ENCODE measurements at places on chromosomes 7 and 10.

- no peak for DNase-seq
Measured at GRCh38 chr10:123229927-123230630, 75.9 kb downstream of the BUB3 start.

- DNase-seq: no peak
Measured at GRCh38 chr7:42087616-42088015, 149.4 kb downstream of the GLI3 start.

DNA sequence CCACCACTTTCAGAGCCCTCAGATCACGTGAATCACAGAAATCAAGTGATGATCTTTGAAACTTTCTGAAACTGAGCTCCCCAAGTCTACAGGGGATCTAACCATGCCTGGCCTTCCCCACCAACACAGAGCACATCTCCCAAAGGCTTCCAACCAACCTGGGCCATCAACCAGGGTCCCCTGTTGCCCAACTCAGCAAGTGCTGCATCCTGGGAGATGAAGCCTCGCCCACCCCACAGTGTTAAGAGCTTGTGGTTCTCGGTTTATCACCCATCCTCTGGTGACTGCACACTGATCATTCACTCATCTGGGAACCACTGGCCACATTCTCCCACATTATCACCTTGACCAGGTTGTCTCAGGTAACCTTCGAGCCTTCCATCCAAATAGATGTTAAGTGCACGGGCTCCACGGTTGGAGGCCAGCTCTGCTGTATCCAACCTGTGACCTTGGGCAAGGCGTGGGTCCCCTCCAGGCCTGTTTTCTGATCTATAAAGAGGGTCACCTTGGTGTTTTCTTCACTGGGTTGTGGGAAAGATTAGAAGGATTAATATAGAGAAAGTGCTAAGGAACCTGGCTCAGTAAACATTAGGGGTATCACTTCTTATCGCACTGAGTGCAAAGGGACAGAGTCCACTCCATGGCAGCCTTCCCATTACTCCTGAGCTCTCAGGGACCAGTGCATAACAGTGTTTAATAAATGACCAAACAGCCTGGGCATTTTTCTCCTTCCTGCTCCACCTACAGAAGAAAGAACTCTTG is 3.6 kb downstream of the ZNF488 start:
- DNase-seq: peak; percentile 6

GRCh38 chr7:80634505-80634904 is 3.9 kb upstream of the CD36 start:
- DNase-seq: peak; percentile 37

DNA sequence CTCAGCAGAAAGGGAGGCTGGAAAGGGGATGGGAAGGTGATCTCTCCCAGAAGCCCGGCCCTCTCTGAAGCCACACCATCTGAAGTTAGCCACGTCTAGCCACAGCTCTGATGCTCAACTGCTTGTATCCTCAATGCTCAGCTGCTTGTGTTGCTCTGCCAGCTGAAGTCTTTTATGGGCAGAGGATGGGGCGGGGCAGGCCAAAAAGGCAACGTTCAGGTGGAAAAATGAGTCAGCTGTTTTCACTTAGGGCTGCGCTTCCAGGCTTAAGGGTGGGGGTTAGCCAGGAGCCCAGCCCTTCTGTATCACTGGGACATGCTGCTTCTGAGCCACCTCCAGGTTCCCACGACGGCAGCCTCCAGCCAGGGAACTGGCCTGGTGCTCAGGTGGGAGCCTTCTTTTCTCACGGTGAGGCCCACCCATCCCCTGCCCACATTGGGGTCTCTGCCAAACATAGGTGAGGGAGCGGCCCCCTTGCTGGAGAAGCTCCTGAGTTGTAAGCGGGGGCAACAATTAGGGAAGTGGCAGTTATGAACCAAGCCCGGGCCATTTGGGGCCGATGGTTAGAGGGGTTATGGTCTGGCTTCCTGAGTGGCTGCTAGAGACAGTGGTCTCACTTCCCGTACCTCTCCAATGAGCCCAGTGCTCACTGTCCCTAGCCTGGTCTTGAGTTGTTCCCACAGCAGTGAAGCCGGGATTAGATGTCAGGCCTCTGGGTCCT is 44.9 kb upstream of the CNPY1 start:
- no peak for DNase-seq
